ENCODE measurements at places on chromosomes 1 and 21. TPM values are rescaled to one million over a fixed set of nuclear protein-coding genes. Genes with fewer than 3 reads are reported as not detected.

DNA sequence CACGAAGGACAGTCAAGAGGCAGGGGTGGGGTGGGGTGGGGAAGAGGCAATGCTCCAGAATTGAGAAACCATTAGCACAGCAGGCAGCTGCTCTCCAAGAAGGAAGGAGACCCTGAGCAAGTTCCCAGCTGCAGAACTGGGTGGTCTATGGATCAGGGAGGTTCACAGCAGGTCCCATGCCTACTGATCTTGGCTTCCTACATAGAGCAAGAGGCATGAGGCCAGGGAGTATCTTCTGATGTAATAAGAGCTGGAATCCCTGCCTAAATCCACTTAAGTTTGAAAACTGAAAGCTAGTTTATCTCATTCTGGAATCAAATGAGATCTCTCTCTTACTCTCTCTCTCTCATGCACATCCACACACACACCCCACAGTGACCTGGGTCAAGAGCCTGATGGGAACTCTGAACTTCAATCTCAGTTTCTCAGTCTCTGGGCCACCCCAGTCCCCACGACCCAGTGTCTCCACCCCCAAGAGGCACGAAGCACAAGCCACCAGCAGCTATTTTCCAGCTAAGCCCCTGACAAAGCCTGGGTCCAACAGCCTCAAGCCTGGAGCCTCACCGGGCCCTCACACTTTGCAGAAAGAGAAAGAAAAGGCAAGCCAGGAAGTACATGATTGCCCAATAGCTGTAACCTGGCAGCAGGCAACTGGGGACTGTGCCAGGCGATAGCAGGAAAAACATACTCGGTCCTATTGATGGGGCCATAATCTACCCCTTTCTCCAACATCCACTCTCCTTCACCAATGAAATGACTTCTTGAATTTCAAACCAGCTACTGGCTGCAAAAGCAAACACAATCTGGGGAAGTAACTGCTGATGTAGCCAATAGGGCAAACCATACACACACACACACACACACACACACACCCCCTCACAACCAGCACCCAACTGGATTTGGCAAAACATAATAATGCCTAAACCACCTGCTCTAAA lies 2.2 kb downstream of the NUAK2 start:
- no peak for DNase-seq

SPRR1A gene
- not detected for total RNA-seq

GRCh38 chr1:110533230-110533629 lies 14.3 kb upstream of the KCNA10 start:
- no peak for DNase-seq

- DNase-seq, result no peak
Observed at GRCh38 chr1:184044603-184045376, 6.7 kb upstream of the TSEN15 start.

GRCh38 chr1:214415131-214415530 lies 134.2 kb downstream of the SMYD2 start:
- no peak for DNase-seq

Measured in progenitor cell of endocrine pancreas (in vitro differentiated cells).